ENCODE measurements at places on chromosomes 6 and 20.

DNA sequence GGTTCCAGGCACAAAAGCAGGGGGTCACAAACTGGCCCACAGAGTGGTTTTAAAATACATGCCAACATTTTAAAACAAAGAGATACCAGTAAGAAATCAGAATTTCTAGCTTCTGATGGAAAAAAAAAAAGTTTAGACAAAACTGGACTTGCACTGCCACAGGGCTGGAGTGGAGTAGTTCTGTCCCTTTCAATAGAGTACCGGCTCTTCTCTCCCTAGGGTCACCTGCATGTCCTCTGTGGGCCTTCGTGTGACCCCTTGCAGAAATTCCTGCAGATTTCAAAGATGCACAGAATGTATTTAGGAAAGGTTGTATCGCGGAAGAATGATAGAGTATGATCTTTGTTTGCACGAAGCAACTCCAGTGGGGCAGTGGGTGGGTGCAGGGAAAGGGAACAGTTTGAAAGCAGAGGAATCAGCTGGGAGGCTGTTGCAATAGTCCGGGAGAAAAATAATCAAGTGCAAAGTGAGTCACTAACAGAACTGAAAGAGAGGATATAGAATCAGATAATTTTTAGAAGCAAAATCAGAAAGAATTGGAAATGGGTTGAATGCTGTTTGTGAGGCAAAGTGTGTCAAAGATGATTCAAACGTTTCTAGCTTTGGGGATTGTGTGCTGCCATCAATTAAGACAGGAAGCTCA lies 97.3 kb upstream of the STXBP5 start:
- DNase-seq, result peak; percentile 39

DNA sequence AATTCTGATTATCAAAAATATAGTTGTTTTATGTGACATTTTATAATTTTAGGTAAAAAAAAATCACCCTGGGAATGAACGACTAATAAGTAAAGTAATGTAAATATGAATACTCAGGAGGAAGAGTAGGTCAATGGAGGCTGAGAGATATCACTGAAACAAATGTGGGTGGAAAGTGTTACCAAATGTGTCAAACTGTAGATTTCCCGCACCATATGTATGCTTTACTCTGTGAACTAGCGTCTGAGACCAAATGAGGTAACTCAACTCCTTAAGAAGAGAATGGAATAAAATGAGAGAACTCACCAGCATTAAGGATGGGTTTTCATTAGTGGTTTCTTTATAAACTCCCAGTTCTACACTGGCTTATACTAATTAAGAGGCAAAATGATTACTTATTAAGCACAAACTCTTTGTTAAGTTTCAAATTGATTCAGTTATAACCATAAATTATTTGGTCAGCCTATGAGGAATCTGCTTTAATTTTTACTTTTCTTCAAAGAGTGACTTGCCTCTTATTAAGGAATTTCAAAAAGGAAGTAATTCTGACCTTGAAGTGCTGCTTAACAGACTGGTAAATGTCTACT lies 784.7 kb upstream of the GJE1 start:
- DNase-seq, result no peak

DNA sequence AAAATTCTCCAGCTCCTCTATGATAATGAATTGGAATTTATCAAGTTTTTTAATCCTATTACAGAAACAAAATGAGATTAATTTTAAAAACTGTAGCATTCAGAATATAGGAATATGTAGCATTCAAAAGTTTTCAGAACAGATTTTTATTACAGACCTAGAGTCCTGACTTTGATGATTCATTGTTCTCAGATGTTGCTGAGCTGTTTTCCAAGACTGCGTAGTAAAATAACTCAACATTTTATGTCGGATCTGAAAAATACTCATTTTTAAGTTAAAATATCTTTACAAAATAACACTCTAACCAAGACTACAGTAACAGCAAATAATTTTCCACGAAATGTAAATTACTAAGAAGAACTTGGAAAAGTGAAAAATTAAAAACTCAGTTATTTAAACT lies 67.1 kb downstream of the SYCP2 start:
- DNase-seq, result no peak

GRCh38 chr6:33861722-33862121 lies 57.9 kb upstream of the MLN start:
- no peak for DNase-seq

- no peak for DNase-seq
Observed at GRCh38 chr6:119348748-119349360, 707 bp downstream of the MAN1A1 start.

DNA sequence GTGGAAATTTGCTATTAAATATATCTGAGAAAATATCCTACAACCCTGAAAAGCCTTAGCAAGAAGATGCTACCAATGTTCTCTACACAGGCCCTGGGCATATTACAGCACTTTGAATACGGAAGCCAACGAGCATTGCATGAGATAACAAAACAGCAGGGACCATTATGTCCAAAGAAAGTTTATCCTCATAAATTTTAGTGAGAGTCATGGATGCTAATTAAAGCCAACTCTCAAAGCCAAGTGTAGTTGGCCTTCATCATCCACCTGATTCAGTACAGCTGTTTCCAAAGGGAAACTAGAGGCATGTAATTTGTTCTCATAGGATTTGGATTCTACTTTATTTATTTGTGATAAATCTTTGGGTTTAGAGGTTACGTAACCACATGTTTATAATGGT lies 564.8 kb downstream of the RFPL4B start:
- no peak for DNase-seq

GRCh38 chr6:52271852-52272460 lies 12.6 kb downstream of the MCM3 start:
- DNase-seq, result no peak

- peak; percentile 58 for DNase-seq
Observed at GRCh38 chr6:136173519-136174507, 76.3 kb downstream of the MTFR2 start.

DNA sequence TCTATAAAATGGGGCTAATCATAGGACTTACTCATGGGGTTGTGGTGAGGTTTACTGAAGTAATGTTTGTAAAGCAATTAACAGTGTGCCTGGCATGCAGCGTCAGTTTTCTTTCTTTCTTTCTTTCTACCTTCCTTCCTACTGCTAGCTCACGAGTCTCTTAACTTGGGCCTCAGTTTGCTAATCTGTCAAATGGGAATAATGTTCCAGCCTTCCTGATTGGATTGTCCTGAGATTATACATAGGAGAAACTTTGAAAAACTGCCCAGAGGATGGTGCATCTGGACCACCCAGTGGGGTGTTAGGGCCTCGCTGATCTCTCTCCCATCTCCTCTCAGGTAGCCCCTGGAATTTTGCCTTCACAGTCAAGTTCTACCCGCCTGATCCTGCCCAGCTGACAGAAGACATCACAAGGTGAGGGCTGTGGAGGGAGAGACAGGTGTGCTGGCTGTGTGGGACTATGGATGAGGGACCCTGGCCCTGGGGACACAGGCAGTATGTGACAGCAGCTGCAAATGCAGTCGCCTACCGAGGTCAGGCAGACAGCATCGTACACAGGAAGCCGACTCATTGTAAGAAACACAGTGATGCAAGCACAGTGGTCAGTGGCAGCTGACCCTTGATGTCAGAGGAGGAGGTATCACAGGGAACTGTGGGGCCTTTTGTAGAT lies 27.5 kb downstream of the EPB41L1 start:
- peak; percentile 21 for DNase-seq

- DNase-seq, result no peak
Observed at GRCh38 chr20:25139029-25139705, 56.3 kb upstream of the ENTPD6 start.

DNA sequence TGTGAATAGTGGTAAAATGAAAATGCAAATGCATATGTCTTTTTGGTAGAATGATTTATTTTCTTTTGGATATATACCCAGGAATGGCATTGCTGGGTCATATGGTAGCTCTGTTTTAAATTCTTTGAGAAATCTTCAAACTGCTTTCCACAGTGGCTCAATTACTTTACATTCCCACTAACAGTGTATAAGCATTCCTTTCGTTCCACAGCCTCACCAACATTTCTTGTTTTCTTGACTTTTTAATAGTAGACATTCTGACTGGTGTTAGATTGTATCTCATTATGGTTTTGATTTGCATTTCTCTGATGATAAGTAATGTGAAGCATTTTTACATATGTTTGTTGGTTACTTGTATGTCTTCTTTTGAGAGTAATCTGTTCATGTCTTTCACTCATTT lies 144.0 kb downstream of the SIM1 start:
- DNase-seq, result no peak

GRCh38 chr6:150346346-150346745 lies 22.5 kb upstream of the IYD start:
- no peak for DNase-seq

DNA sequence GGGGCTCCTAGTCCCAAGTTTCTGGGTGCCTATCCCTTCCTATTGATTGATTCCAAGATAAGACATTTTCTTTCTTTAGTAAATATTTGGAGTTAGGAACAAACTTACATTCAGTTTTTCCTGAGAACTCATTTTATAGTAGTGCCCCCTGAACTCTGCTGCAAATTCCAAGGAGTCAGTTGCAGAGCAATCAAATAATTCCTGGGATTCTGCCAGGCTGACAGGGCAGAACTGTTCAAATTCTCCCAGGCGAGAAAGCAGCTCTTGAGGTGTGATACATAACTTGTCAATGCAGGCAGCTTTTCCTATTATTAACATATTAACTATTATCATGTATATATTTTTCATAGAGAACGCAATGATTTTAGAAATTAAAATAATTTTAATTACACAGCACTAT lies 15.9 kb upstream of the ZBTB24 start:
- DNase-seq, result no peak

DNA sequence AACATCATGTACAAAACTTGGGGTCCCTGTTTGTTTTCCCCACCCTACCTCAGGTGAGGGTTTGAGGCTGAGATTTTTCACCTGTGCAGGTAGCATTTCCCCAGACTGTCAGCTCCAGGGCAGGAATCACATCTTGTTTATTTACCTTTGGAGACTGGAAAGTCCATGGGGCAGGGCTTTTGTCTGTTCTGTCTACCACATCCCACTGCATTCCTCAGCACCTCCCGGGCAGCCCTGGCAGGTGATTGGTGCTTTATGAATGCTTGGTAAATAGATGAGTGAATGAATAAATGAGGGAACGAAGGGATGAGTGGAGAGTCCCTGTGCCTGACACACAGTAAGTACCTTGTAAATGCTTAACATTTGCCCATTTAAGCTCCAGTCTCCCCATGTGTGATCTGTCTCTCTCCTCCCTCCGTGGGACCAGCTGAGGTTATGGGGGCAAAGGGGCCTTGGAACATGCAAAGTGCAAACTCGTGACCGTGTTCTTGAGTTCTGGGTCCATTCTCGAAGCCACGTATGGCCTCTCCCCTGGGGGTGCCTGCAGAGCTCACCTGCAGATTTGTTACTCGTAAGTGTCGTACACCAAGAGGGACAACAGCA lies 69.7 kb upstream of the PMEPA1 start:
- DNase-seq, result no peak

- DNase-seq, result no peak
Observed at GRCh38 chr6:122059918-122060317, 339.5 kb upstream of the HSF2 start.

GRCh38 chr20:26295006-26295405 lies 598.4 kb upstream of the ZNF337 start:
- DNase-seq, result no peak

DNA sequence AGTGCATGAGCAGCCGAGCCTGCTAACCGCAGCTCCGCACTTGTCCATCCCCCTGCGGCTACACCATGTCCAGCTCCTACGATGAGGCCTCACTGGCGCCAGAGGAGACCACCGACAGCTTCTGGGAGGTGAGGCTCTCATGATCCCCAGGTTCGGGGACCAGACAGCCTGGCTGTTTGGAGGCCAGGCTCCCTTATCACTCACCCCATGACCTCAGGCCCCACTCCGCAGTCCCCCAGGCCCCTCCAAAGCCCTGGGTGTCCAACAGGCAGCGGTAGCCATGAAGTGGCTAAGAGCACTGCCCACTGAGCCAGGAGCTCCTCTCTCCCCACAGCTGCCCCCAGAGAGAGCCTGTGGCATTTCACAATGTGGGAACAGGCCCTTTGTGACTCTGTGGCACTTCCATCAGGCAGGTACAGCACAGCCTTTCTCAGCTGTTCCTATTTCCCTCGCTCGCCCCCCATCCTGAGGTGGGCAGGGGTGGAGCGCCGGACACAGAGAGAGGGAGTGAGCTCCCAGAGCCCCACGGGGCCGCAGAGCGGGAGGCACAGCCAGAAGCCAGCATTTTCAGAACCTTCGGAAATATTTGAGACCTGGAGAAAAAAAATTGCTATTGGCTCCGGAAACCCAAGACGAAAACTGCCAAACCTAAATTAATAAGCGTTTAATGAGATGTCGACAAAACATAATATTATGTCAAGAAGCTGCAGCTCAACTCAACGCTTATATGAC lies 29.7 kb downstream of the SPDEF start:
- no peak for DNase-seq

- DNase-seq, result no peak
Observed at GRCh38 chr6:13528777-13529343, 41.5 kb upstream of the GFOD1 start.

DNA sequence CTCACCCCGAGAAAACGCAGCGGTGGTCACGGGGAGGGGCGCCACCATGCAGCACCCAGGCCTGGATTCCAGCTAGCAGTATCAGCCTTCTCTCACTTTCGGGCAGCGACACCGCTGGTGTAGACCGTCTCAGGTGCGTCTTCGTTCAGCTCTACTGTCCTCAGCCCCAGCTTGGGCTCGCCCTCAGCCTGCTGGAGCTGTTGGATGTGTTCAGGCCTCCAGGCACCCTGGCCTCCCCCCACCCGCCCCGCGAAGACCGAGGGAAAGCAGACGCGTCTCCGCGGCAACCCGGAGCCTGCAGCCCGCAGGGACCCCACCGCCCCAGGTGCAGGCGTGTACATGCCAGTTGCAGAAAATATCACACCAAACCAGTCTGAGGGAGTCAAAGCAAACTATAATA lies 60.8 kb upstream of the CARMIL1 start:
- no peak for DNase-seq

DNA sequence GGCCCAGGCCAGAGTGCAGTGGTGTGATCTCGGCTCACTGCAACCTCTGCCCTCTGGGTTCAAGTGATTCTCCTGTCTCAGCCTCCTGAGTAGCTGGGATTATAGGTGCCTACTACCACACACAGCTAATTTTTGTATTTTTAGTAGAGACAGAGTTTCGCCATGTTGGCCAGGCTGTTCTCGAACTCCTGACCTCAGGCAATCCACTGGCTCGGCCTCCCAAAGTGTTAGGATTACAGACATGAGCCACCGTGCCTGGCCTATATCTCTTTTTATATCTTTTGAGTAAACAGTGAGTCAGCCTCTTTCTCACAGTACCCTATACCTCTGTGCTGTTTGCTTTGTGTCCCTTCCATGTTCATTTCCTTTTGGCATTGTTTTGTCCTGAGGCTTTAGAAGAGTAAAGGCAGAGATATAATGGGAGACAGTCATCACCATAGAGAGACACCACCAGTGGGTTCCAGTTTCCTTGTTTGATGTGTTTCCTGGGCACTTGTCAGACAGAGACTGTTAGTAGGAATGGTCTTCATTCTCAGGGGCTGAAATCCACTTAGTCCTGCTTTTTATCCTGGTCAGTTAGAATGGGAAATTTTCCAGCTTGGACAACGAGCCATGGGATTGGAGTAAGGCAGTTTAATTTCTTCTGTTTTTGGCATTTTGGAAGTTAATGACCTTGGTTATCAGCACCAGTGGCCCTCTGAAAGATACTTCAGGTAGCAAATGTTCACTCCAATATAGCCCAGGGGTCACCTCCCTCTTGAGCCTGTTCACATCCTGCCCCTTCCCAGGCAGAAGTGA lies 32.2 kb upstream of the ASXL1 start:
- DNase-seq, result no peak

- no peak for DNase-seq
Observed at GRCh38 chr6:112038268-112038667, 15.6 kb upstream of the CCN6 start.

GRCh38 chr20:50376179-50376887 lies 133.8 kb upstream of the PTPN1 start:
- DNase-seq, result no peak

GRCh38 chr20:33970229-33970628 lies 23.5 kb upstream of the RALY start:
- DNase-seq, result no peak
